ENCODE measurements at places on chromosomes 6 and 20.

DNA sequence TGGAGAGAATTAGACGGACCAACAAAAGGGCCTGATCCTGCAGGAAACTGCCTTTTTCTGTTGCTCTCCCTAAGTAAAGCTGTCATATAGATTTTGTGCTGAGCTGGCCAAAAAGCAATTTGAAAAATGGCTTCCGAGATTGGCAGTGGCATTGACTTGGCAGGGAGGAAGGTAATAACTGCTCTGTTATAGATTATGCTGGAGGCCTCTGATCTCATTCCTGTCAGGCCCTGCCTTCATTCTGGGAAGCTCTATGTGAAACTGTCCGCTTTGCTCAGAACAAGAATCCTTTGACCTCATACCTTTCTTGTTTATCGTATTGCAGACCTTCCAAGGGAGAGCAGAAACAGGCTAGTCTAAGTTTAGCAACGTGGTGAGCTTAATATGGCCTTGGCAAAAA, 234.4 kb downstream of the PHACTR1 start:
- DNase-seq: no peak

DNA sequence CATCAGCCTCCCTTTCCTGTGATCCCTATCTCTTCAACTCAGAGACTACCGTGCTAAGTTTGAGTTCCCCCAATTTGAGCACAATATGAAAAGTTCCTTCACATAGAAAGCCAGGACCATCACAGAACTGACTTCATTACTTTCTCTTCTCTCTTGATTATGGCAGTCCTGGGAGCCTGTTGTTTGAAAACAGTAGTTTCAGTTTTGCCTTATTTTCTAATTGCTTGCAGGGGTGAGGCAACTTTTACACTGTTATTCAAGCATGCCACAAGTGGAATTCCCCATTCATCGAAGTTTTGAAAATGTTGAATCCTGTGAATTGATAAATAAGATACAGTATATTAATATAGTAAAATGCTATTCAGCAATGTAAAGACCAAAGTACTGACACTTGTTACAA, 569.7 kb upstream of the MARCKS start:
- no peak for DNase-seq

GRCh38 chr6:43250992-43251373, 7.7 kb downstream of the TTBK1 start:
- DNase-seq: no peak

DNA sequence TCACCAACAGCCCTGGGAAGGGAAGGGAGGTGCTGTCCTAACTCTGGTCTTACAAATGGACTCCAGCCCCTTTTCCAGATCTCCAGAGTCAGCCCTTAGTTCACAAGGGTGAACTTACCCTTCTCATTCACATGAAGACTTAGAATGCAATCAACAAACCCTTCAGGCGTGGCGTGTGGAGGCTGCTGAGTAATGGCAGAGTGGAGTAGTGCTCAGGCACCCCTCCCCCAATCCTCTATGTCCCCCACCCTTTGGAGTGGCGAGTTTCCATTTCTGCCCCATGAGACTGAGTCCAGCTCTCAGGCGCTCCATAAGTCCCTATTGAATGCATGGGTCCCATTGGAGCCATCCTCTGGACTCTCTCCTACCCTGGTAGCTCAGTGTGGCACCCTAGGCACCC, 3.3 kb downstream of the SNAI1 start:
- DNase-seq: no peak

GRCh38 chr6:158223926-158224325, 55.8 kb downstream of the GTF2H5 start:
- no peak for DNase-seq

DNA sequence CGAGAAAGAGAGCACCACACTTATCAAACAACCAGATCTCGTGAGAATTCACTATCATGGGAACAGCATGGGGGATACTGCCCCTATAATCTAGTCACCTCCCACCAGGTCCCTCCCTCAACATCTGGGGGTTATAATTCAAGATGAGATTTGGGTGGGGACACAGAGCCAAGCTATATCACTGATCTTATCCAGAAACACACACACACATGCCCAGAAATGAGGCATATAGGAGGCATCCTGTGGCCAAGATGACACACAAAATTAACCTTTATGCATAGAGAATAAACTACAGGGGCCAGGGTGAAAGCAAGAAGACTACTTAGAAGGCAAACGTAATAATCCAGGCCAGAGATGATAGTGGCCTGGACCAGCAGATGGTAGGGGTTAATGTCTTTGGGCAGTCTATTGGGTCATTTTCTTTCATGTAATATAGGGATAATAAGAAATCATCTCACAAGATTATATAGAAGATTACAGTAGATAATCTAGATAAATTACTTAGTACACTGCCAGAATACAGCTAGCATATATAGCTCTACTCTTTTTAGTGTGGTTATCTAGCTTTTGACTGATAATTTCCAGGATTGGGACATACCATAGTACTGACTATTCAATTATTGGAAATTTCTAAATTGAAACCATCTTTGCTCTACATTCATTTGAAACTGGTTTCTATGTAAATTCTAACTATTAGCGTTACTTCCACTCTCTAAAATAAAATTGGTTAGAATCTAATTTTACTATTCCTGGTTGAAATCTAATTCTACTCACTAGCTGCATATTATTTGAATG, 20.0 kb downstream of the RNF144B start:
- DNase-seq: no peak

- DNase-seq: no peak
Measured at GRCh38 chr20:19254956-19255355, 42.5 kb downstream of the SLC24A3 start.

GRCh38 chr20:59462249-59462648, 142.1 kb upstream of the PHACTR3 start:
- DNase-seq: no peak

- no peak for DNase-seq
Measured at GRCh38 chr6:31711233-31711632, 3.9 kb upstream of the LY6G6D start.

DNA sequence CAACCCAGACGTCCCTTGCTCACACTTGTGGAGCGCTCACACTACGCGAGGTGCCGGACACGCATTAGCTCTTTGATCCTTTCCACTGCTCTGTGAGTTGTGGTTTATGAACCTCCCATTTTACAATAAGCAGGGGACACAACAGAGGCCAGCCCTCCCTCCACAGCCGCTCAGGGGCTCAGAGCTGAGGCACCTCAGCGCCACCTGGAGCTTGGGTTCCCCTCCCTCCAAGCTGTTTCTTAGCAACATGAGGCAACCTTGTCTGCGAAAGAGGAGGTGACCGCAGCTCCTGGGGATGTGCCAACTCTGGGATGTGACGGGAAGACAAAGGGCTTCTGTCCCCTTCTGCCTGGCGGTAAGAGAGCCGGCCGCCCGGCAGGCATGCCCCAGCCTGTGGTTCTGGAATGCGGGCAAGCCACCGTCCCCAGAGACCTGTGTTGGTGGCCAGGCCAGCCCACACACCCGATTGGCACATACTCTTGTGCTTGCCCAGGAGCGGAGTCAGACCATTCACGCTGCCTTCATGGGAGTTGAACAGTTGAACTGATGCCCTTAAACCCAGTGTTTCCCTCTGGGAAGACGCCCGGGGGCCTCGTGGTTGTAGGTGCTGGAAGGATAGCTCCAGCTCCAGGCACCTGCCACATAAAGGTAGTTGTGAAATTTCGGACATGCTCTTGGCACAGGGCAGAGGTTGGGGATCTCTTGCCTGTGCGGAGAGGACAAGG, 44.5 kb downstream of the RBM38 start:
- no peak for DNase-seq

DNA sequence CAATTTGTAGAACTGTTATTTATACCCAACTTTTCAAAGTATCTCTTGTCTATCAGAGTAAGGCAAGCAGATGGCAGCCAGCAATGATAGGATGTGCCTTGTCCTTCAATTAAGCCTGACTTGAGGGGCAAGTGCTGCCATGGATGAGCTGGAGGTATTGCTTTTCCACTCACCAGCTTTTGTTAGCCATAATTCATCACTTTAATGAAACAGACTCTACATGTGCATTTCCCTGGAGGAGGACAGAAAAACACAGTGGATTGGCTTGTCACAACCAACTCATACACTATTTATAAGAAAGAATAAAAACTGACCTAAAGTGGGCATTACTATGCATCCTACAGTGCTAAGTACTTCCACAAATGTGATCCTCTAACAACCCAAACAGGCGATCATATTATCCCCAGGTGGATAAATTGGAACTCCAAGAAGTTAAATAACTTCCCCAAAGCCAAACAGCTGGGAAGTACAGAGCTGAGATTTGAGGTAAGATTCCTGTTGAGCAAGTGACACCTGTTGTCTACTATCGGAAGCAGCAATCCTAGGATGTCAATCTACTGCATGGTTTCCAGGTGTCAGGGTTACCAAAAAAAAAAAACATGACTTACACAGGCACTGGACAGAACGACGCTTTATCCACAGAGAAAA, 73.9 kb upstream of the NRSN1 start:
- DNase-seq: no peak

DNA sequence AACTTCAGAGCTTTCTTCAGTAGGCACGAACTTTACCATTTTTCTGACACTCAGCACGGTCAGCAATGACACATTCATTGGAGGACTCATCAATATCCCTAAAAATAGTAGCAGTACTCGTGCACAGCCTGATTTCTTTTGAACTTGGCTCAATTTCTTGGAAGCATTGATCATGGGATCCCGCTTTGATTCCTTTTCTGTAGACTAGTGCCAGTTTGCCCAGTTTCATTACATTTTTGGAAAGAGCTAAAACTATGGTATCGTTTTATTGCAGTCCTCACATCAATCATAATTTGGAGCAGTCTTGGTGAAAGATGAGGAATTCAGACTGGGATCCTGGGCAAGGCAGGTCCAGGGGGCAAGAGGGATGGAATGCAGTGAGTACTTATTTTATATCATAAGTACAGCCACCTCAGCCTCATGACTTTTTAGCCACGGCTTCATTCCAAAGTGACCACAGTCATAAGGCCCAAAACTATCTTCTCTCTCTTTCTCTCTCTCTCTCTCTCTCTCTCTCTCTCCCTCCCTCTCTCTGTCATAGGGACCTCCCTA, 170.9 kb upstream of the AKAP12 start:
- no peak for DNase-seq

DNA sequence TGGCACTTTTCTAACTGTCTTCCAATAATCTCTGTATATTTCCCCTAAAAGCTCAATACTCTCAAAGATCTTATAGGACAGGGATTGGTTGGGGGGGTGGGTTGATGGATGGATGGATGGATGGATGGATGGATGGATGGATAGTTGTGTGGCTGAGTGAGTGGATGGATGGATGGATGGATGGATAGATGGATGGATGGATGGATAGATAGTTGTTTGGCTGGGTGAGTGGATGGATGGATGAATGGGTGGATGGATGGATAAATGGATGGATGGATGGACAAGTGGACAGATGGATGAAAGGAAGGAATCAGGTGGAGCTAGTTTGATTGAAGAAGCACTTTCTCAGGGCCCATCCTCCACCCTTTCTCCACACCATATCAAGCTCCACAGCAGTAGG, 388.8 kb downstream of the CDC5L start:
- DNase-seq: no peak

DNA sequence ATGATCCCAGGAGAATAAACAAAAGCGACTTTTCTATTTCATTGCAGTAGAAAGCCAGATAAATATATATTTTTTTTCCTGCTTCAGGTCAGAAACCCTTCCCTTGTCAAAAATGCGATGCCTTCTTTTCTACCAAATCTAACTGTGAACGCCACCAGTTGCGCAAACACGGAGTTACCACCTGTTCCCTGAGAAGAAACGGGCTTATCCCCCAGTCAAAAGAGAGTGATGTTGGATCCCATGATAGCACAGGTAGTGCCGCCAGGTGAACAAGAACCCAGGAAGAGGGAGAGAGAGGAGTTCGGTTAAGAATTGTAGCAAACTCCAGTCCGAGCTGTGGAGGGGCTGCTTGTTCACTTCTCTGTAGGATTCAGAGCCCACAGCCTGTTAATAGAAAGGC, 72.6 kb downstream of the SSR1 start:
- no peak for DNase-seq

GRCh38 chr20:6000871-6001270, 50.4 kb downstream of the MCM8 start:
- no peak for DNase-seq

DNA sequence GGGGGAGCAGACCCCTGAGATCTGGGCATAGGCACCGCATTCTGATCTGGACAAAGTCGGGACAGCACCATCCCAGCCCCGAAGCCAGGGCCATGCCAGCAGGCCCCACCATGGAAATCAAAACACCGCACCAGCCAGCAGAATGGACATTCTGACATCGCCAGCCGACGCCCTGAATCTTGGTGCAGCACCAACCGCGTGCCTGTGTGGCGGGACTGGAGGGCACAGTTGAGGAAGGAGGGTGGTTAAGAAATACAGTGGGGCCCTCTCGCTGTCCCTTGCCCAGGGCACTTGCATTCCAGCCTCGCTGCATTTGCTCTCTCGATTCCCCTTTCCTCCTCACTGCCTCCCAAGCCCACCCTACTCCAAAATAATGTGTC, 2.0 kb downstream of the NNAT start:
- no peak for DNase-seq

DNA sequence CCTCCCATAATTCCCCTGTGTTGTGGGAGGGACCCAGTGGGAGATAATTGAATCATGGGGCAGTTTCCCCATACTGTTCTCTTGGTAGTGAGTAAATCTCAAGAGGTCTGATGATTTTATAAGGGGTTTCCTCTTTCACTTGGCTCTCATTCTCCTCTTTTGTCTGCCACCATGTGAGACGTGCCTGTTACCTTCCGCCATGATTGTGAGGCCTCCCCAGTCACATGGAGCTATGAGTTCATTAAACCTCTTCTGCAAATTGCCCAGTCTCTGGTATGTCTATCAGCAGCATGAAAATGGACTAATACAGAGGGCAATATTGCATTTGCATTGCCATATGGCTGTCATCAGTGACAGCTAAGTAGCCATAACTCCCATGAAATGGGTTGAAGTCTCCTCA, 63.2 kb downstream of the ZNF217 start:
- DNase-seq: no peak

GRCh38 chr20:24961384-24962181, 12.5 kb downstream of the CST7 start:
- DNase-seq: no peak

DNA sequence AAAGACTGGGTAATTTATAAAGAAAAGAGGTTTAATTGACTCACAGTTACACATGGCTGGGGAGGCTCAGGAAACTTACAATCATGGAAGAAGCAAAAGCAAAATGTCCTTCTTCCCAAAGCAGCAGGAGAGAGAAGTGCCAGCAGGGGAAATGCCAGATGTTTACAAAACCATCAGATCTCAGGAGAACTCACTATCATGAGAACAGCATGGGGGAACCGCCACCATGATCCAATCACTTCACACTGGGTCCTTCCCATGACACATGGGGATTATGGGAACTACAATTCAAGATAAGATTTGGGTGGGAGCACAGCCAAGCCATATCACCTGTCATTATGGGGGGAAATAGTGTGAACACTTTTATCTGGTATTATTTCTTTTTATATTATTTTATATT, 557.2 kb downstream of the EYS start:
- no peak for DNase-seq

Data from HuH-7 (cell line).